ENCODE measurements at places on chromosomes 1 and 21. TPM values are rescaled to one million over a fixed set of nuclear protein-coding genes. Genes with fewer than 3 reads are reported as not detected.

The FCGR3A gene
- total RNA-seq, result not detected

The DRAM2 gene
- total RNA-seq, result 33.9 TPM

The ANKRD35 gene
- 0.07 TPM for total RNA-seq

The LYPD8 gene
- total RNA-seq, result not detected

- peaks cover 3% of the 10 kb centered on the region for H3K27me3 ChIP-seq
- DNase-seq, result no peak
- H3K4me3 ChIP-seq, result no peak overlapping the region
Measured at GRCh38 chr1:229254910-229255541, 15.9 kb upstream of the RAB4A start.

GRCh38 chr1:227726318-227726717, 8.8 kb downstream of the JMJD4 start:
- H3K27ac ChIP-seq, result no peak overlapping the region
- peaks cover 6% of the 10 kb centered on the region for H3K4me1 ChIP-seq
- no peak for DNase-seq
- no peak overlapping the region for H3K4me3 ChIP-seq

- no peak overlapping the region for H3K4me3 ChIP-seq
- no peak for DNase-seq
- peaks cover under 1% of the 10 kb centered on the region for H3K27me3 ChIP-seq
- no peaks in the 10 kb centered on the region for H3K36me3 ChIP-seq
Measured at GRCh38 chr1:46755121-46755520, 36.2 kb upstream of the EFCAB14 start.

- no peaks in the 10 kb centered on the region for H3K36me3 ChIP-seq
- H3K27me3 ChIP-seq, result no peaks in the 10 kb centered on the region
- H3K27ac ChIP-seq, result no peak overlapping the region
Measured at GRCh38 chr21:32562426-32562825, 22.9 kb downstream of the TCP10L start.
